ENCODE measurements at places on chromosomes 1 and 21.

DNA sequence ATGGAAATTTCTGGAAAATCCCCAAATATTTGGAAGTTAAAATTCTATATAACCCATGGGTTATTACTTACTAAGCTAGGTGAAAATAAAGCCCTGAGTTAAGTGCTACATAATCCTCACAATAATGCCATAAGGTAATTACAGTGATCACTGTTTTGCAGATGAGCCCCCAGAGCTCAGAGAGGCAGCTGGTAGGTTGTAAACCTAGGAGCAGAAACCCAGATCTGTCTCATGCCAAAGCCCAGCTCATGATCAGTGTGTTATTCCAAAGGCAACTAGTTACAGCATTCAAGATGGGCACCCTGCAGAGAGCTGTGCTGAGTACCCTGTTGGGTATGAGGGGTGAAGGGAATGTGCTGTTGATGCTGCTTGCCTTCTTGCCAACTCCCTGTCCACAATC is 10.8 kb upstream of the MYOG start:
- no peak for DNase-seq

GRCh38 chr21:16194788-16195537 is 465.2 kb downstream of the USP25 start:
- peak; percentile 65 for DNase-seq

- DNase-seq: no peak
Measured at GRCh38 chr1:27779122-27779521, 6.1 kb downstream of the STX12 start.

DNA sequence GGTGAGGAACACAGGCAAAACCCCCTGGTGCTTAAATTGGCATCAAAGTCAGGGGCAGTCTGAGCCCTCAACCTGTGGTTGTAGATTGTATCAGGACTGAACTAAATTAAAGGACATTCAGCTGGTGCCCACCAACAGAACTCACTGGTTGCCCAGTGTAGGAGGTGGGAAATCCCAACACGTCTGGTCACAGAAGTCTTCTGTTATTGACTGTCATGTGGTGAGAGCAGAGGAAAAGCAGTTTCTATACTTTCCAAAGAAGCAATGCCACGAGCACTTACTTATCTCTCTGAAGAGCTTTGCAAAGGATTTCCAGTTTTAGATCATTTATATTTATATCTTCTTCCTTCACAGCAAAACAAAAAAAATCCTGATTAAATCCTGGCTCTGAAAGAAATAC is 15.0 kb upstream of the ACTA1 start:
- DNase-seq: no peak

DNA sequence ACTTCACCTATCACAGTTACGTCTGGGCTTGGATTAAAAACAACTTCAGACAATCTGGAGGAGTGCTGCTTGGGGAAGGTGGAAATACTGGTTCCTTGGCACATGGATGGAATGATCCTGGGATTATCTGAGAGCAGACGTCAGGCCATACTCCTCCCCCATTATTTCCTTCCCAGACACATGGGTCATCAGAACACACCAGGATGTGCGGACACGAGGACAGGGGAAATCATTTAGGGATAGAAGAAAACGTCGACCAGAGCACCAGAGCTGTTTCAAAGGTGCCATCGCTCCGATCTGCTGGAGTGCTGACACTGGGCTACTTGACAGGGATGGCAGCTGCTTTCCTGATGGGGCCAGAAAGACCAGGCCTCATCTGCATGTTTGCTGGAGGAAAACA is 31.8 kb upstream of the ANGPTL7 start:
- no peak for DNase-seq

DNA sequence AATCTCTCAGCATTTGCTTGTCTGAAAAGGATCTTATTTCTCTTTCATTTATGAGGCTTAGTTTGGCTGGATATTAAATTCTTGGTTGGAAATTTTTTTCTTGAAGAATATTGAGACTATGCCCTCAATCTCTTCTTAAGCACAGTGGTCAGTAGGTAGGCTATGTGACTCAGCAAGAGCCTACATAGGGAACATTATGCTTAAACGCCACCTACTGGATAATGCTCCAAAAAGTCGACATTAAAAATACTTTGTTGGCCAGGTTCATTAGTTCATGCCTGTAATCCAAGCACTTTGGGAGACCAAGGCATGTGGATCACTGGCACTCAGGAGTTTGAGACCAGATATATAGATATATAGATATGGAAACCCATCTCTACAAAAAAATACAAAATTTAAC is 678.0 kb upstream of the USP24 start:
- no peak for DNase-seq

DNA sequence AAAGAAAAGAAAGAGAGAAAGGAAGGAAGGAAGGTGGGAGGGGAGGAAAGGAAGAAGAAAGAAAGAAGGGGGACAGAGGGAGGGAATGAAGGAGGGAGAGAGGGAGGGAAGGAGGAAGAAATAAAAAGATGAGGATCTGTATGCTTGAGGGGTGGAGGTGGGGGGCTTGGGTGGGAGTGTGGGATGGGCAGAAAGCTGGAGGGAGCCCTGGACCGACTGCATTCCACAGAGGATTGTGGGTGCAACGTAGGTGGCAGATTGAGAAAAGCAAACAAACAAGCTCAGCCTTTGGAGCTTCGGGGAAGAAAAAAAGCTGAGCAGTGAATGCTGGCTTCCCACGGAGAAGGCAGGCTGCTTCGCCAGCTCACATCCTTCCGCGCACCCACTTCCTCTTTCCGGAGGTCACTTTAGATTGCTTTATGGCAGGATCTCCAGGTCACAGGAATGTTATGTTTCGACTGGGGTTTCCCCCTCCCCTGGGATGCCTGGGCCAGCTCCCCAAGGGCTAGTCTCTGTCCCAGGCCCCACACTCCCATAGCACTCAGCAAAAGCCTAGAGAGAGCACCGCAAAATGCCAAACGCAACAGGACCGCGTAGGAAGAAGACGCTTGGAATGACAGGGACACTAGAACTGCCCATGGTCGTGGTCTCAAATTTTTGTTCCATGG is 20.7 kb upstream of the LGALS8 start:
- peak; percentile 55 for DNase-seq

DNA sequence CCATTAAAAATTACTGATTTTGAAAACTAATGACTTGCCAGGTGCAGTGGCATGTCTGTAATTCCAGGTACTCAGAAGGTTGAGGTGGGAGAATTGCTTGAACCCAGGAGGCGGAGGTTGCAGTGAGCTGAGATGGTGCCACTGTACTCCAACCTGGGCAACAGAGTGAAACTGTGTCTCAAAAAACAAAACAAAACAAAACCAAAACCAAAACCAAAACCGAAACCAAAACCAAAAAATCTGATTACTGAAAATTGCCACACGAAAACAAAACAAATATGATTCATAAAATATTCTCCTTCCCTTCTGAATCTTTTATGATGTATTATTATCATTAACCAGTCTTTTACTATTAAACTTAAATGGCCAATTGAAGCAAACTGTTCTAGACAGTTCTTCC is 74.1 kb downstream of the SERINC2 start:
- no peak for DNase-seq

DNA sequence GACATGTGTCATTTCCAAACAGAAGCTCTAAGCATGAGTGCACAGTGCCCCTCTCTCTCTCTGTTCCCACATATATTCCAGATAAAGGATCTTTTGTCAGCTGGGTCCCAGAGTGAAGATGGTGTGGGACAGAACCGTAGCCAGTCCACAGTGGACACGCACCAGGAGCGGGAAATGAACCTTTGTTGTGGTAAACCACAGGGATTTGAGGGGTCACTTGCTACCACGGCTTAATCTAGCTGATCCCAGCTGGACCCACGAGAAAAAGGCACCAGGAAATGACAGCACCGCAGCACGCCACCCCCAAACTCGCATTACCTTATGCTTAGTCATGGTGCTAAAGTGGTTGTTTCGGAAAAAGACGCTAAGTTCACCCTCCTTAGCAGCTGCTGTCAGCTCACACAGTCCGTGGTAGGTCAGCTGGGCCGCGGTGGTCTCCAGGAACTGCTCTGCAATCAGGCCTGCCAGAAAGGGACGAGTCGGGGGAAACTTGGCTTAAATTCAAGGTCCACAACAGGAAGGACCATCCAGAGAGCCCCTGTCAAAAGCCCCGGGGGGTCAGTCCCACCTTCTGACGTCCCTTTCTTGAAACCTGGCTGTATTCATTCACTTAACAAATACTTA is 7.5 kb downstream of the MINDY1 start:
- peak; percentile 63 for DNase-seq
